ENCODE measurements at places on chromosomes 1 and 21.

DNA sequence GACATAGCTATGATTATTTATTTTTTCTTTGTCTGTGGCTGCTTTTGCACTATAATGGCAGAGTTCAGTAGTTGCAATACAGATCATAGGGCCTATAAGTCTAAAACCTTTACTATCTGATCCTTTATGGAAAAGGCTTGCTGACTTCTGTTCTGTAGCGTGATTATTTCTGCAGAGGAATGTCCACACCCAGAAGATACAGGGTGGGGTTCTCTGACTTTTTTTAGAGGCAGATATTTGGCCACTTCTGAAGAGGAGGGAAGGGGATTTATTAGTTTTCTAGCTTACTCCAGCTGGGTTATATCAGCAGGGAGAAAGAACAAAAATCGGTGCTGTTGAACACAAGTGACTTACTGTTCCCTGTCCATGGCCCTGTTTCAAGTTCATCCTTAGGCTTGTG, 97.6 kb downstream of the RPE65 start:
- DNase-seq: no peak

- no peak for DNase-seq
Observed at GRCh38 chr1:51558375-51558924, 39.4 kb upstream of the EPS15 start.

GRCh38 chr1:1083416-1084371, 9.6 kb upstream of the RNF223 start:
- no peak for DNase-seq

DNA sequence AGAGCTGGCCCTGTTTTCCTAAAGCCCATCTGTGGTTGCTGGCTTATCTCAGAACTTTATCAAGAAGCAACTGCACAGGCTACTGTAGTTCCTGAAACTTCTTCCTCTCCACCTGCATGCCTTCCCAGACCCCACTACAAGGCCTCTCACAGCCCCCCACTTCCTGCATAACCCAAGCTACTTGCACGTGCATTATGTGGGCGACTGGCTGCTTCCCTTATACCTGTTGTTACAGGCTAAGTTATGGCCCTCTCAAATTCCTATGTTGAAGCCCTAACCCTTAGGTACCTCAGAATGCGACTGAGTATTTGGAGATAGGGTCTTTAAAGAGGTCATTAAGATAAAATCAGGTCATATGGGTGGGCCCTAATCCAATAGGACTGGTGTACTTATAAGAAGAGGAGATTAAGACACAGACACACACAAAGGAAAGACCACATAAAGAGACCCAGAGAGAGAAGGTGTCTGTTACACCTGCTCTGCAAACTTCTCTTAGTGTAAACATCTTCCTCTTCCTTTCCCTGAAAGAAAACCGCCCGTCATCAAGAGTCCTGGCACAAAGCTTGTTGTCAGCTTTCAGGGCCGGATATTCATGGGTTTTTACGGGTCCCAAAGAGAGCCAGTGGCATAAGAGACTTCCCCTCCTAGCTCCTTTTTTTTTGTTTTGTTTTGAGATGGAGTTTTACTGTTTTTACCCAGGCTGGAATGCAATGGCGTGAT, 5.1 kb downstream of the ZNF496 start:
- no peak for DNase-seq

DNA sequence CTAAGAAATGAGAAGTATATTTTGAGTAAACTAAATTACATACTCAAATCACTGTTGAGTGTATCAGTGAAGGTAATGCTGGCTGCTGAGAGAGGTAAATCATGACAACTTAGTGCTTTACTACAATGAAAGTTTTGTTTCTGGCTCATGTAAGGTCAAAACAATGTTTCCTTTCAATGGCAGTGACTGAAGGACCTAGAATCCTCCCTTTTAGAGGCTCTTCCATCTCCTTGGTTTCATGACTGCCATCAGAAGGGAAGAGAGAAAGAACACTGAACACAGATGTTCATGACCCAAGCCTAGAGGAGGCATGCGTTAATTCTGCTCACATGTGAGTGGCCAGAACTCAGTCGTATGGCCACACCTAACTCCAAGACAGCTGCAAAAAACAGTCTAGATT, 130.6 kb downstream of the AKT3 start:
- no peak for DNase-seq

DNA sequence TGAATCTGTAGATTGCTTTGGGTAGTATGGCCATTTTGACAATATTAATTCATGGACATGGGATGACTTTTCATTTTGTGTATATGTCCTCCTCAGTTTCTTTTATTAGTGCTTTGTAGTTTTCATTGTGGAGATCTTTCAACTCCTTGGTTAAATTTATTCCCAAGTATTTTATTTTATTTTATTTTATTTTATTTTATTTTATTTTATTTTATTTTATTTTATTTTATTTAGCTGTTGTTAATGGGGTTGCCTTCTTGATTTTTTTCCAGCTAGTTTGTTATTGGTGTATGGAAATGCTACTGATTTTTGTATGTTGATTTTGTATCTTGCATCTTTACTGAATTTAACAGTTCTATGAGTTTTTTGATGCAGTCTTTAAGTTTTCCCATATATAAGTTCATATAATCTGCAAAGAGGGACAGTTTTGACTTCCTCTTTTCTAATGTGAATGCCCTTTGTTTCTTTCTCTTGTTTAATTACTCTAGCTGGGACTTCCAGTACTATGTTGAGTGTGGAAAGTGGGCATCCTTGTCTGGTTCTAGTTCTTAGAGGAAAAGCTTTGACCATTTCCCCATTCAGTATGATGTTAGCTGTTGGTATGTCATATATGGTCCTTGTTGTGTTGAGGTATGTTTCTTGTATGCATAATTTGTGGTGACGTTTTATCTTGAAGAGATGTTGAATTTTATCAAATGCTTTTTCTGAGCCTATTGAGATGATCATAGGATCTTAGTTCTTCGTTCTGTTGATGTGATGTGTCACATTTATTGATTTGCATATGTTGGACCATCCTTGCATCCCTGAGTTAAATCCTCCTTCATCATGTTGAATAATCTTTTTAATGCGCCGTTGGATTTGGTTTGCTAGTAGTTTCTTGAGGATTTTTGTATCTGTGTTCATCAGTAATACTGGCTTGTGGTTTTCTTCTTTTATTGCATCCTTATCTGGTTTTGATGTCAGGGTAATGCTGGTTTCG, 14.3 kb downstream of the CEPT1 start:
- DNase-seq: no peak

- DNase-seq: no peak
Observed at GRCh38 chr1:14715802-14716201, 117.3 kb downstream of the KAZN start.

- no peak for DNase-seq
Observed at GRCh38 chr21:45304476-45304830, 16.8 kb upstream of the POFUT2 start.

GRCh38 chr21:41526478-41527087, 18.6 kb upstream of the TMPRSS2 start:
- no peak for DNase-seq

DNA sequence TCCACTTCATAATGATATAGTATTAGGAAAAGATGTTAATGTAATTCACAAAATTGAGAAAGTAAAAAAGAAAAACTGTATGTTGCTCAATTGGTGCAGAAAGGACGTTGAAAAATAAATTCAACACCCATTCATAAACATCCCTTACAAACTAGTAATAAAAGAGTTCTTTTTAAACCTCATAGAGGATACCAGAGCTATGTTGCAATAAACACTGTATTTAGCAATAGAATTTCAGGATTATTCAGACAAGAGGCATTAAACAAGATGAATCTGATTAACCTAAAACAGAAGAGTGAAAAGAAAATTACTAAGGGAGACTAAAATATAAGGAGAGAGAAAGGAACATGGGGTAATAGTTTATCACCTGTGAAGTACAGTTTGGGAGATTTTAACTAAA, 154.8 kb downstream of the NTPCR start:
- no peak for DNase-seq

DNA sequence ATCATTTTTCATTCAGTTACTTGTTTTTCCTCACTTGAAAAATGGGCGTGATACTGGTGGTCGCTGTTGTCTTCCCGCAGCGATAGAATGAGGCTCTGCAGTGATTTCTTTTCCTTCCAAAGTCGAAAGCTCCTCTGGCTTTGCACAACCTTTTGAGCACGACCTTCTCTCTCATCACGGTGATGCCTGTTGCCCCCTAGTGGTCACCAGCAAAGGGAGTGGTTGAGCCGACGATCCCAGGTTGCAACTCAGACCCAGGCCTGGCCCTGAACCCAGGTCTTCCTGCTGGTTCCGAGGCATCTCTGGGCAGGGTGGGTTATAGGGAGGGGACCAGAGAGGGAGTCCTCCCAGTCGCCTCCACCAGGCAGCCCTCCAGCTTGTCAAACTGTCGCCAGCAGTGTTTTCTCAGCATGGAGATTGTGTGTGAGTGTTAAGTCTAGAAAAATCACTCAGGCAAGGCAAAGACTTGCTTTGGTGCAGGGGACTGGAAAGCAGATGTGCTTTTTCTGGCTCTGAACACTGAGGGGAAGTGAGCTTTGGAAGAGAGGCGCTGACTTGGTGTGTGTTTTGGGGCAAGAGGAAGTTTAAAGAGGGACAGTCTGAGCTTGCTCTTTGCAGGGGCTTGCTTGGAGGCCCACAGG, 285.3 kb downstream of the CAMTA1 start:
- DNase-seq: no peak

GRCh38 chr1:42846257-42847110, at the start of gene ZNF691:
Gene ZNF691, plus strand, starts transcription at chr1:42846613. Its CDS starts 3,046 bp downstream, at chr1:42849659.
- DNase-seq: peak; percentile 80

DNA sequence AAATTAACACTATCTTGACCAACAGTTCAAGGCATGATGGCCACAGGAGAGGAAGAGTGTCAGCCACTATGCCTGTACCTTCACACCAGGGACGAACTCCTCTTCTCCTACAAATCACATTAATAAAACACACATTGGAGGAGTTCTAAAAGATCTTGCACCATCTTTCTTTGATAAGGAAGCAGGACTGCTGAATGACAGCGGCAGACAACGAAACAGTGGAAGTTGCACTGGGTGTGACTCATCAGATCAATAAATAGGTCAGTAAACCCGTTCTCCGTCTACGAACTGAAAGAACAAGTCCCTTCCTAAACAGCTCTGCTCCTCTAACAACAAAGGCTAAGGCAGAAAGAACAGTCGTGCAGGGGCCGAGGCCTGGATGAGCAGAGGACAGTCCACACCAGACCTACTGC, 23.1 kb downstream of the UBE2G2 start:
- no peak for DNase-seq

GRCh38 chr1:150009604-150010392, 728 bp downstream of the OTUD7B start:
- DNase-seq: no peak

- DNase-seq: no peak
Observed at GRCh38 chr21:37891972-37892371, 24.3 kb downstream of the KCNJ6 start.

DNA sequence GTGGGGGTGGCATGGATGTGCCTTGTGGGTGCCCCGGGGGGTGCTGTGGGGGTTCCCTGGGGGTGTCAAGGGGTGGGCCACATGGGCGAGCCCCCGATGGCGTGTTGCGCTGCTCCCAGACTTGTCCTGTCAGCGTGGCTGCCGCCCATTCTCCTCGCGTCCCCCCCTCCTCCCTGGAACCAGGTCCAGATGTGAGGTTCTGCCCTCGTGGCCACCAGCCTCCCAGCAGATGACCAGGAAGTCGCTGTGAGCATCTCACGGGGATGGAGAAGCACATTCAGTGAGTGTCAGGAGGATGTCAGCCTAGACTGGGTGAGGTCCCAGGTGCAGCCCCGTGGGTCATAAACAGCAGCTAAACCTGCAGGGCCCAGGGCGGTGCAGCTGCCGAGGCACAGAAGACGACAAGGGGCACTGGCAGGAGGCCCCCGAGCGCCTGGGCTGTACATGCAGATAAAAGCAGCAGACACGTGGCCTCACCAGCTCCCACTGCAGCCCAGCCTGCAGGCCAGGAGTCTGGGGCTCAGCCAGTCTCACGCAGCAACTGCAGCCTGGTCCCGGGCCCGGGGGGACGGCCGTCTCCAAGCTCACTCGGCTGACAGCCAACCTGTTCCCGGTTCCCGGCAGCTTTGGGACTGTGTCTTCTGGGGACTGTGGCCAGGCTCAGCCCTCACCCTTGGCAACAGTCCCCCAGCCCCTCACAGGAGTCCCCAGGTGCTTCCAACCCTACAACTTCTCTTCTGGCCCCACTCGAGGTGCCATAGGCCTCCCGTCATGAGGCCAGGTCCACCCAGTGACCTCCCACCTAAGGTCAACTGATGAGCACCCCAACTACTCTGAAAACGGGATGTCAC, 17.5 kb upstream of the COL6A2 start:
- no peak for DNase-seq

- no peak for DNase-seq
Observed at GRCh38 chr1:175197531-175197930, 5.0 kb upstream of the KIAA0040 start.

DNA sequence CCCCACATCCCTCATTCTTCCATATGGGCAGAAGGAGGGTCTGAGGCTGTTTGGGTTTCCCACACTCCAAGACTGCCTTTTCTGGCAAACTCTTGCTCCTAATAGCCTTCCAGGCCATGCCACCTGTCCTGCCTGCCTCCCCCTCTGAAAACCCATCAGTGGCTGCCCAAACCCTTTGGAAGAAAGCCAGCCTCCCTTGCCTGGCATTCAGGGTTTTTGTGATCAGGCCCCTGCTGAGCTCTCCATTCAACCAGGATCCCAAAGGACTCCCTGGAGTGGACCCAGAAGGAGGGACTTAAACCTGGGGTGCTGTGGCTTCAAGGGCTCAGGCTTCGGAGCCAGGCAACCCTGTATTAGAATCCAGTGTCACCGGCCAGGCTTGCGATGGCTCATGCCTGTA, 4.2 kb upstream of the GUCA2A start:
- DNase-seq: no peak

DNA sequence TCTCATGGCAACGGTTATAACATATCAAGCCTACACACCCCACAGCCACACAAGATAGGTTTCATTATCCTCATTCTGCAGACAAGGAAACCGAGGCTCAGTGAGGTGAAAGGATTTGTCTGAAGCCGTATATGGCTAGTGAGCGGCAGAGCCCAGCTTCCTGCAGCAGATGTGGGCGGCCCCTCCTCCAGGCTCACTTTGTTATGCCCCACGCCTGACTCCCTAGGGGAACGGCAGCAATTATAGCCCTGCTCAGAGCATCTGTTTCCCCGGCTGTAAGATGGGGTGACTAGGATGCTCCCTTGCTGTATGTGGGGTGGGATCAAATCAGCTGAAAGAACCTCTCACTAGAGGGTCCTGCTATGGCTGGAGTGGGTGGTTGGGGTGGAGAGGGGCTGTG, 22.1 kb downstream of the GRHL3 start:
- DNase-seq: no peak

GRCh38 chr1:173295995-173296394, 88.9 kb upstream of the TNFSF4 start:
- no peak for DNase-seq

- DNase-seq: no peak
Observed at GRCh38 chr1:9164919-9165318, 36.0 kb upstream of the GPR157 start.

GRCh38 chr1:37479255-37480124, 5.1 kb downstream of the ZC3H12A start:
- peak; percentile 86 for DNase-seq
